ENCODE measurements at places on chromosomes 1 and 21.

DNA sequence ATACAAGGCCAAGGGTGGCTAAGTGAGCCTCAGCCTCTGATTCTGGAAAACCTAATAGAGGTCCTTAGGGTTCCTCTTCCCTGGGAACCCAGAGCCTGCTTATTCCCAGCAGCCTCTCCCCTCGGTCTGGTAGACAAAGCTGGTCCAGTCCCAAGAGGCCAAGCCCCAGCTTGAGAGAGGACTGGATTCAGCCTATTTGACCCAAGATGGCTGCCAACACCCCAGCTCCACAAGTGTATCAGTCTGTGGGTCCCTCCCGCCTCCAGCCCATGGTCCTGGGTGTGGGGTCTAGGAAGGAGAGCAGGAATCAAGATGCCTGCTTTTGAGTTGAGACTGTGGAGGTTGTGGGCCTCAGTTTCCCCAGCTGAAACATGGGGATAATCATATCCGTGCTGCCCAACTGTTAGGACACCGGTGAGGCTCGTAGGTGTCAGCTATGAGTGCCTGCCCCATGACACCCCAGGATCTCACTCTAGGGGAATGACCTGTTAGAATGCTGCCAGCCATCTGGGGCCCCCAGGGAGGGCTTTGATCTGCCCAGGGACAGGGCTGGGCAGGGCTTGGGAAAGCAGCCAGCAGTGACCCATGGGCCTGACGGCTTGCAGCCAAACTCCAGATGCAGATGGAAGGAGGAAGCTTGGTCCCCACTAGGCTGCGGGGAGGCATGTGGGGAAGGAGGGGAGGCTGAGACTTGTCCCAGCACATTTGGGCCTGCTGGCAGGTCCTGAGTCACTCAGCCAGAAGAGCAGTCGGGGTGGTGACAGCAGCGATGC, 45.4 kb downstream of the NUAK2 start:
- DNase-seq: no peak

GRCh38 chr1:61110554-61110953, 28.2 kb downstream of the NFIA start:
- DNase-seq: no peak

DNA sequence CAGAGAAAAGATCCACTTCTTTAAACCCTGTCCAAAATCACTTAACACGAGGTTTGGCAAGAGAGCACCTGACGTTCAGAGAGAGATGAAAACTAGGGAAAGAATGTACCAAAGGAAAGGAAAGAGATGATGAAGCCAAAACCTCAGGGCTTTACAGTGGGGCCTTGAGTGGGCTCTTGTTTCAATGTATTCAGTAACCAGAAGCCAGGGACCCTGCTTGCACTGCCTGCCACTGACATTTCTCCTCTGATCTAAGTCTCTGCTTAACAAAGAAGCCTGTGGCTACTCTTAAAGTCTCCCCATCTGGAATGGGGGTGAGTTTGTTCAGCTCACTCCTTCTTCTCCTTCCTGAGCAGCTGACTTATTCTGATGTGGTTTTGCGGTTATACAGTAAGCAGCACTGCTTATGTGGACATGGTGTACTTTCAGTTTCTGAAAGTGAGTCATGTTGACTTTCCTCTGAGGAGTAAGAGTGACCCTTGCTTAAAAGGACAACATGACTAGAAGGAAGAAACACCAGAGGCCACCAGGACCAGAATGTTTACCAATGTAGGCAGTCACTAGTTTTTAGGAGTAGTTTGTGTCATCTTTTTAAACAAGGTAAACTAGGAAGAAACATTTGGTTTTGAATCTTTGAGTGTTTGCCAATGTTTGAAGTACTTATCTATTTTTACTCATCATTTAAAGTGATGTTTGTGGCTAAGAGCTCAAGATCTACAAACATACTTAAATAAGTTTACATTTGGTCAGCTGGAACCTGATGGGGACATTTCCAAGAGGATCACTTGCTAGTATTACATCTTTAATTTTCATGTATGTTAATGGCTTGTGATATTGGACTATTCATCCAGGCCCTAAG, 87.4 kb downstream of the FASLG start:
- no peak for DNase-seq

DNA sequence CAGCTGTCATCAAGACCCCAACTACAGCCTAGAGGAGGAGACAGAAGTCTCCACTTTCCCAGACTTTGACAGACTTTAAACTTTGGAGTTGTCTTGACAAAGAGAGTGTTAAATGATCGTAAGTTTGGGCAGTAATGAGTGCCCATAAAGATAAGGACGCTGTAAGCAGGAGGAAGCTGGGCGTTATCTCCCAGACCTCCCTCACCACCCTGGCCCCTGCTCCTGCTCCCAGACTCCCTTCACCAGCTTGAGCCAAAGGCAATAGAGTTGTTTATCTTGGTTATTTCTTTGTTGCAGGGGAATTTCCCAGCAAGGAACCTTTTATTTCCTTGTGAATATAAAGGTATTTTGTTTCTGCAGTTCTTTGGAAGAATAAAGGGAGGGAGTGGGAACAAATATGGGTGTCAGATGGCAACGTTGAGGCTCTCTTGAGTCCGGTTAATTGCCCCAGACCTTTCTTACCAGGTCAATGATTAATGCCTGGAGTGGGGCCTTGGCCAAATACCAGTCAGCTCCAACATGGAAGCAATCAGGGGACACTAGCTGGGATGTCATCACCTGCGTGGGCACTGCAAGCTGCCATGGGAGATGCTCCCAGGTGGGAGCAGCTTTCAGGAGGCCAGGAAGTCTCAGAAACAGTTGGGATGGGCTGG, 4.4 kb downstream of the PIGR start:
- DNase-seq: no peak
